ENCODE measurements at places on chromosomes 2 and 18. TPM values are rescaled to one million over a fixed set of nuclear protein-coding genes. Genes with fewer than 3 reads are reported as not detected.

RNF152 gene
- 0.17 TPM for total RNA-seq

DNA sequence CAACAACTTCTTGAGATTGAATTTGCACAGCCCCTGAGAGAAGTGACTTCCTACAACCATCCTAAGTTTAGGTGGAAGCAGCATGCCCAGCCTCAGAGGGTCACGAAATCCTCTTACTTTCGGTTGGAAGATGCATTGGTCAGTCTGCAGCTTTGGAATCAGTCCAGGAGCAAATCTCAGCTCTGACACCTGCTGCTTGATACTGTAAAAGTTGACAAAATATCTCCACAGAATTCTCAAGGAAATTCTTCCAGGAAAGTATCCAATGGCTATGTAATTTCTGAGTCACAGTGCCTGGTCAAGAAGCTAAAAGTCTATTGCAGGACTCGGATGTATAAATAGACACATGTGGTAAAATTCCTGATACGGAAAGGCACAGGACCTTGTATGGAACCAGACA is 414.5 kb upstream of the GYPC start:
- no peak overlapping the region for H3K27ac ChIP-seq
- DNase-seq: no peak
- no peak overlapping the region for H3K4me3 ChIP-seq
- no peaks in the 10 kb centered on the region for H3K4me1 ChIP-seq

- no peak overlapping the region for H3K4me3 ChIP-seq
- no peak for DNase-seq
- H3K36me3 ChIP-seq: no peaks in the 10 kb centered on the region
- no peaks in the 10 kb centered on the region for H3K27me3 ChIP-seq
Measured at GRCh38 chr2:216970359-216970915, 110.6 kb upstream of the TNP1 start.

- H3K4me1 ChIP-seq: peaks cover 2% of the 10 kb centered on the region
- H3K36me3 ChIP-seq: no peaks in the 10 kb centered on the region
- DNase-seq: no peak
Measured at GRCh38 chr18:3577281-3577855, 127.4 kb downstream of the TGIF1 start.

DNA sequence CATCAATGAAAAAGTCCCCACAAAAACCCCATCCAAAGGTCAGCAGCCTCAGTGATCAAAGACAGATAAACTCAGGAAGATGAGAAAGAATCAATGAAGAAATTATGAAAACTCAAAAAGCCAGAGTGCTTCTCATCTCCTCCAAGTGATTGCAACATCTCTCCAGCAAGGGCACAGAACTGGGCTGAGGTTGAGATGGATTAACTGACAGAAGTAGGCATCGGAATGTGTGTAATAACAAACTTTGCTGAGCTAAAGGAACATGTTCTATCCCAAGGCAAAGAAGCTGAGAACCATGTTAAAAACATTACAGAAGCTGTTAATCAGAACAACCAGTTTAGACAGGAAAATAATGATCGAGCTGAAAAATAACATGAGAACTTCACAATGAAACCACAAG is 442.8 kb upstream of the SYT4 start:
- no peaks in the 10 kb centered on the region for H3K36me3 ChIP-seq
- no peak overlapping the region for H3K27ac ChIP-seq
- no peaks in the 10 kb centered on the region for H3K4me1 ChIP-seq
- DNase-seq: no peak
- H3K27me3 ChIP-seq: no peaks in the 10 kb centered on the region

LHCGR gene
- total RNA-seq: not detected

DNA sequence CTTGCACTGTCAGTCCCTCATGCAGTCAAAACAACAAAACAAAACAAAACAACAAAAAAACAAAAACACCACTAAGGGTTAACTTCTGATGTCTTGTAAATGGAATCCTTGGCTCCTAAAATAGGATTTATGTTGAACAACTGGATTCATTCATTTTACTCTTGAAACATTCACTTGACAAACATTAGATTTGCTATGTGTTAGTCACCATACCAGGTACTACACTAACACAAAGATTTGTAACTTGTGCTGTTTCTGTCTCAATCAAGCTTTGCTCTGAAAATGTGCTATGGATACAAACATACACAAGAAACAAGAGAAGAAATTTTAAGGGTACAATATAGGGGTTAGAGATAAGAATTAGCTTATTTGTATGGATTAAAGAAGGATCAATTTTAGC is 812.8 kb downstream of the LRP1B start:
- no peak overlapping the region for H3K27ac ChIP-seq
- H3K36me3 ChIP-seq: no peaks in the 10 kb centered on the region
- DNase-seq: no peak
- H3K4me3 ChIP-seq: no peak overlapping the region
- H3K4me1 ChIP-seq: no peaks in the 10 kb centered on the region

GRCh38 chr2:237121321-237121720 is 35.6 kb downstream of the COPS8 start:
- H3K4me1 ChIP-seq: no peaks in the 10 kb centered on the region
- H3K27me3 ChIP-seq: no peaks in the 10 kb centered on the region
- no peak overlapping the region for H3K4me3 ChIP-seq
- no peak overlapping the region for H3K27ac ChIP-seq
- no peaks in the 10 kb centered on the region for H3K36me3 ChIP-seq
- DNase-seq: no peak

DNA sequence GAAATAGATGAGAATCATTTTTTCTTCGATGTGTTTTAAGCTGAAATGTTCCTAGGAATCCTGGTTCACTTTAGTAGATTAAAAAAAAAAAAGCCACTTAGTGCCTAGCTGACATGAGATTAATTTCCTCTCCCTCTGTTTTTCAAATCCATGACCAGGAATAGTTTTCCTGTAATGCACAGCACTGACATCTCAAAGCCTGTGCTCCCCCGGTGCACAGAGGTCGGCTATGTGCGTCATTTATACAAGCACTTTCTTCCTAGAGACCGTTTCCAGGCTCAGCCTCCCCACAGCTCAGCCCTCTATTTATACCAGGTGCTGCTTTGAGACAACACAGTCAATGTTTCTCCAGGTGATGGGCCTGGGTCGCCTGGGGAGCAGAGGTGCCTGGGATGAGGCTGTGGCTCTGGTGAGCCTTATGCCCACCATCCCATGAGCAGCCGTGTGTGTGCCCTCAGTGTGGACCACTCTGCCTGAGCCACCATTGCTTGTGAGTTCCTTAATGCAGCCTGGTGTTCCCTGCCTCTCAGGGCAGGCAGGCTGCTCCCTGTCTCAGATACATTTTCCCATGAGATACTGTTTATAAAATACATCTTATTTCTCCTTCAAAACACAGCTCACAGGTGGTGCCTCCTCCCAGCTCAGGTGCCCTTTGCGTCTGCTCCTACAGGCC is 515.7 kb upstream of the HS6ST1 start:
- H3K27me3 ChIP-seq: peaks cover 3% of the 10 kb centered on the region
- no peaks in the 10 kb centered on the region for H3K4me1 ChIP-seq
- no peak for DNase-seq
- no peak overlapping the region for H3K27ac ChIP-seq

ERBB4 gene
- not detected for total RNA-seq

GRCh38 chr2:200226451-200227426 is 79.8 kb upstream of the SPATS2L start:
- H3K4me1 ChIP-seq: no peaks in the 10 kb centered on the region
- no peak for DNase-seq
- H3K4me3 ChIP-seq: no peak overlapping the region
- no peak overlapping the region for H3K27ac ChIP-seq
